ENCODE measurements at places on chromosomes 7 and 10.

- no peak for DNase-seq
These were observed 11.1 kb downstream of the ING3 start for GRCh38 chr7:120961638-120962173.

DNA sequence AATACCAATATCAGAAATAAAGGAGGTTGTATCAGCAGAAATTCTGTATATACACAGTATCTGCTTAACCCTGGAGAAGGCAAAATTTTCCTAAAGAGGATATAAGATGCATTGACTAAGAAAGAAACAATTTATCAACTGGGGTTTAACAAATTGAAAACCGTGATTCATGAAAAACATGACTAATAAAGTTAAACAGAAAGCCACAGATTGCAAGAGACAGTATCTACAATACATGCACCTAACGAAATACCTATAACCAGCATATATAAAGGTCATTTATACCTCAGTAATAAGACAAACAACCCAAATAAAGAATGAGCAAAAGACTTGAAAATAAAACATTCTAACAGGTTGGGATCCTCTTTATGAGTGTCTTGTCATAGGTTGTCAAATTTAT is 101.8 kb downstream of the IQUB start:
- DNase-seq = no peak

- no peak for DNase-seq
These were observed 444.2 kb upstream of the SEMA3D start for GRCh38 chr7:85630904-85631600.

DNA sequence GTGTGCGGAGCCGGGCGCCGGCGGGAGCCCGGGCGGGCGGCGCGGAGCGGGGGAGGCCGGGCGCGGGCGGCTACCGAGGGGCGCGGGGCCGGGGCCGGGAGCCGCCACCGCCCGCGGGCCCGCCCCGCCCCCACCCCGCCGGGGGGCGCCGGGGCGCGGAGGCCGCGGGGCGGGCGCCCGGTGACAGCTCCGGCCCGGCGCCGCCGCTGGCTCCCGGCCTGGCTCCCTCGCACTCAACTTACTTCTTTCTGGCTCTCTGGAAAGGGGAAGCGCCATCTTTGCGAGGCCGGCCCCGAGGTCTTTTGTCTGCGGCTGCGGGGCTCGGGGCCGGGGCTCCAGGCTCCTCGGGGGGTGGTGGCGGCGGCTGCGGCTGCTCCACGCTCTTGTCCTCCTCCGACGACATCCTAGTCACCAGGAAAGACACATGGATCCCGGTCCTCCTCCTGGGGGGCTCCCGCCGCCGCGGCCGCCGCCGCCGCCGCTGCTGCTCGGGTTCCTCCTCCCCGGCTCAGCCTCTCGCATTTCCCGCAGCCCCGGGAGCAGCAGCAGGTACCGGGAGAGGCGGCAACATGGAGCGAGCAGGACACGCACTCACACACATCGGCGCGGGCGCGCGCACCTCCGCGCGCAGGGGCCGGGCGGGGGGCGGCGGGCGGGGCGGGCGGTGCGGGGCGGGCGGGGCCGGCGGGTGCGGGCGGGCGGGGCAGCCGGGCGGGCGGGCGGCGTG is at the start of gene KMT2C:
Gene KMT2C, minus strand, starts transcription at position 620 of the 727 bp plus-strand sequence. Its CDS starts 217 bp downstream, at position 403.
- peak; percentile 78 for DNase-seq

DNA sequence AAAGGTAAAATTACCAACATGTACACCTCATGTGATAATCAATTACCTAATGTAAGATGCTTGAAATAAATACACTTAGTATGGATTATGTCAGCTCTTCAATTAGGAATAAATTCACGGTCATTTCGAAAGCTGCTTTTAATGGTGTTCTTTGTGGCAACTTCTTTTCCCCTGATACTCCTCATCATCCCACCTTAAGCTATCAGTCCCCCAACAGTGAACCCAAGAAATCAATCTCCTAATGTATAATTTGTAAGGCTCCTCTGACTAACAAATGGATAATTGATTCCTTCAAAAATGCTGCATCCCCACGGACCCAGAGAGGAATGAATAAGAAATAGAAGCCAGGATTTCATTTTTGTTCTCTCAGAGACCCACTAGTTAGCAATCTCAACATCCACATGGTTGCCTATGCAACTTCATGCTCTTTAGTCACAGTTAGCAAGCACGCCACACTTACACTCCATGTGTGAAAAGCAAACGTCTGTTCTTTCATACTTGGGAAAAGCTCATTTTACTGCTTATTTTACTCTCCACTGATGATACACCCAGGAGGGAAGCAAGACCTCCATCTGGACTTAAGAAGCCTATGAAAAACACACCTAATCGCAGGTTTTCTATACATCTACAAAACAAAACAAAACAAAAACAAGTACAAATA is 70.1 kb downstream of the VPS41 start:
- DNase-seq = no peak

DNA sequence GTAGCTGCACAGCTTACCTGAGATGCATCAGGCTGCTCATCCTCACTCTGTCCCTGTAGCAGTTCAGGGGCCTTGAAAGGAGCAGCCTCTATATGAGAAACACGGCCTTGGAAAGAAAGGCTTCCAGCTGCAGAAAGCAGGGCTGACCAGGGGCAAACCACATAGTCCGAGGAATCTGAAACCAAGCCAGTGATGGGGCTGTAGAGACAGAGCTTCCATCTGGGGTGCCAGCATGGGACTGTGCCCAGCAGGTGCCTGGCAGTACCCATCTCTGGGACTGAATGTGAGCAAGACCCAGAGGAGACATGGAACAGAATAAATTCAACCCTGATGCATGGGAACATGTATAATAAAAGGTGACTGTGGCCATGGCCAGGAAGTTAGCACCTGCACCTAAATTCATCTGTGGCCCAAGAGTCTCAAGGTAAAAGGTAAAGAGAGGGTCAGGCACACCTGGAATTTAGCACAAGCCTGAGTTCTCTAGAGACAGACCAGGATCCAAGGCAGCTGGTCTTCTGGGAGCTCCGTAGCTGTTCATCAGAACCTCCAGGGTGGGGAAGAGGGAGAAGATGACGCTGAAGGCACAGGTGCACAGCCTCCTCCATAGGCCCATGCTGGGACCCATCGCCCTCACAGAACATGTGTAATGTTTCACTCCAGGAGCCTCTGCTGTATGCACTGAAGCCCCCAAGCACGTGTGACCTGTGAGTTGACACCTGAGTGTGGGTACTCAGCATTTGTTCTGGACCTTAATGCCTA is 25.3 kb downstream of the FRMPD2 start:
- DNase-seq = peak; percentile 30

DNA sequence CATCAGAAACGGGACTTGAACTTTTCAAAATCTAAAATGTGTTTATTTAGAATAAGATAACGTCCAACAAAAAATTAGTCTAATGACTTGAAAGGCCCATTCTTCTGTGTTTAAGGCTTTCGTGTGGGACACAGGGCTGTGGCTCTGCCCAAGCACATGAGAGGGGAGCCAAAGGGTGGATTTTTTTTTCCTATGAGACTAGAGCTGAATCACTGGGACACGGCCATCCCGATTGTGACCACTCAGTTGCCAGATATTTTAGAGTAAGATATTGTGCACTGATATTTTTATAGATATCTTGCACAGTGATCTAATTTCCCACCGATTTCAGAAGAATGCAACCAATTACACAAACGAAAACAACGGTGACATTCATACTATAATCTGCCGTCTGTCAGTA is 99.9 kb downstream of the ANK3 start:
- no peak for DNase-seq

GRCh38 chr7:146150153-146150552 is 33.6 kb downstream of the CNTNAP2 start:
- no peak for DNase-seq

DNA sequence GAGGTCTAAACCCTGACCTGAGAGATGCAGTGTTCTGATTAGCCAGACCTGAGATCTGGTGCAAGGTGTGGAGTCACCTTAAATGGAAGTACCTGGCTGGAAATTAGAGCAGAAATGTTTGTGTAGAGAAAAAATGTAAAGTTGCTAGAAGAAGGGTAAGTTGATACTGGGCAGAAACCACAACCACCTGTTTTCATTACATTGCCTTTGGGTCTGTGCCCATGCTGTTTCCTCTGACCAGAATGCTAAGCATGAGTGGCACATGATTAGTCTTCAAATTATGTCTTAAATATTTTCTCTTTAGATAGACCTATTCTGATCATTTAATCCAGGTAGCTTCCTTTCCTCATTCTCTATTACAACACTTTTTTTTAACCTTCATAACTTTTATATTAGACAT is 69.0 kb downstream of the CASD1 start:
- DNase-seq = no peak

DNA sequence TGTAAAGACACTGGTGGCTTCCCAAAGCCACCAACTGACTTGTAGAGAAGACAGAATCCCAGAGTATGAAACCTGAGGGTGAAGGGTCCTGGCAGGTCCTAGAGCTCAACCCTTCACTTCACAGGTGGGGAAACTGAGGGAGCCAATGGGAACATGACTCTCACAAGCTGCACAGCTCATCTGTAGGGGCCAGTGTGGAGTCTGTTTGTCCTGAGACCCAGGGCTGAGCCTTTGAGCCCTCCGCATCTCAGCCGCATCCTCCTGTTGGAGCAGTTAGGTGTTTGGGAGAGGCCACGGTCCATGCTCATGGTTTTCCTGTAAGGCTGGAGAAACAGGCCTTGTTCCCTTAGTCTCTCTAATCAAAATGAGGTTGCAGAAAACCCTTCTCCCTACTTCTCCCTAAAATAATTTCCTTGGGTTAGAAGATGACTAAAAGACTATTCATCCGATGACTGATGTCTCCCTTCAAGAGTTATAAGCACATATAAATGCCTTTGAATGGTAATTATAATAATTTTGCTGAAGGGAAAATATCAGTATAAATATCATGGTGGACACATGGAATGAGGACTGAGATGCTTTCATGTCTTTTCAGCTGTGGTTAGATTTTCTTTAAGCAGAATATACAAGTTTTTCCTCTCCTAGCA is 10.3 kb downstream of the HTRA1 start:
- peak; percentile 17 for DNase-seq

GRCh38 chr10:66472156-66472555 is 453.7 kb upstream of the LRRTM3 start:
- DNase-seq = no peak

DNA sequence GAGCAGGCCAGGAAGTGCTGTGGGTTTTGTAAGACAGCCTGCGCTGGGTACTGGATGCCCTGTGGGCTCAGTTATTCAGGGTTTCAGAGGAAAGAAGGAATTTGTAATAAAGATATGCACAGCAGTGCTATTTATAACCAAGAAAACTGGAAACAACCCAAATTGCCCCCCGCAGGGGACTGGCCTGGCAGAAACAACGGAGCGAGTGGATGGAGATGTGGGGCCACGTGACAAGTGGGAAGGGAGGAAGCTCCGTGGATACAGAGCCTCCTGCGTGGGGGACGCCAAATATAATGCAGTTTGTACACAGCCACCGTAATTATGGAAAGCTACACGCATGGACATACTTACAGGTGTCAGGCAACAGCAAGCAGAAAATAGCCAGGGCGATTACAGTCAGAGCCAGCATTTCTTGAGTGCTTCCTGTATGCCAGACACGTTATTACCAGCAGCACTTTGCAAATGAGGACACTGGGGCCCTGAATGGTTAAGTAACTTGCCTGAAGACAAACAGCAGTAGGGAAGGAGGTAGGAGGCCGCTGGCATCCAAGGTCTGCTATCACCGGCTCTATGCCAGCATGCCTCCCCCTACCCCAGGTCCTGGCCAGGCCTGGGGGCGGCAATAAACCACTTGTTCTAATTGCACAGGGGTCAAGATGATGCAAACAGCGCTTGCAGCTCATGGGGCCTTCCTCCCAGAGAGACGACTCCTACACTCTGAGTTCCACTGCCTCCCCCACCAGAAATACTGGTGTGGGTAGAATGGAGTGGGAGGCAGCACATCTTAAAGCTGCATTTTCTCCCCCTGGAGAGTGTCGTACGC is 8.7 kb upstream of the CAMK2B start:
- DNase-seq = no peak

- peak; percentile 70 for DNase-seq
These were observed 131.2 kb downstream of the TACC2 start for GRCh38 chr10:122120008-122120744.

- no peak for DNase-seq
These were observed 23.4 kb upstream of the MGAM2 start for GRCh38 chr7:142088022-142088714.

DNA sequence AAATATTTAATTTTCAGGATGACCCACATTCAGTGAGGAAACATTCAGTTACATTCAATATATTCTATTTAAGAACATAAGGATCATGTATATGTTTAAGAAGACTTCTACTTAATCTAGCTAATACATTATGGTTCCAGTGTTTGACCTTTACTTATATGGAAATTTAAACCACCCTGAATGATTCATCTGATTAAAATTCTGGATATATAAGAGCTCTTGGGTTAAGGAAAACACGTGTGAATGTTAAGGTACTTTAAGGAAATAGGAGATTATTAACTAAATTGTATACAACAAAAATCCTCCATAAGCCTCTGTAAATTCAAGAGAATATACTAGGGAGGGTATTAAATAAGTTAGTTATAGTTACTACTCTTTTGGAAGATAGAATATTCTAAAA is 40.9 kb downstream of the HDAC9 start:
- no peak for DNase-seq

- DNase-seq = no peak
These were observed 33.0 kb downstream of the WDR37 start for GRCh38 chr10:1089017-1089689.

DNA sequence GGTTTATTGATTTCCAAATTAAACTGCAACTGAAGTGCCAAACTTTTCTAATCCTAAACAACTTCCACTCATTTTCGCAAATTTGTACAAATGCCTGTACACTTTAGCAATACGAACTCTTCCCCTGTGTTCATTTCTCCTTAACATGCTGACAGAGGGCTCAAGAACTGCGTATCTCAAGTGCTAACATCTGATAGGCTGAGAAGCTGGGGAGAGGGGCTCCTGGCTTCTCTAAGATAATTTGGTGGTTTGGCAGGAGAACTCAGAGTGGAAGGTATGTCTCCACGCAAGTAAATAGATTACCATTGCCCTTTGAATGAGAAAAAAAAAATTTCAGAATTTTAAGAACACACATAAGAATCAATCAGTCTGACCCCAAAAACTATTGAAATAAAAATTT is 53.3 kb upstream of the ANLN start:
- no peak for DNase-seq

GRCh38 chr7:8433477-8434289 is at the start of gene NXPH1:
NXPH1 (plus strand) TSS chr7:8433609.
- DNase-seq = peak; percentile 90

DNA sequence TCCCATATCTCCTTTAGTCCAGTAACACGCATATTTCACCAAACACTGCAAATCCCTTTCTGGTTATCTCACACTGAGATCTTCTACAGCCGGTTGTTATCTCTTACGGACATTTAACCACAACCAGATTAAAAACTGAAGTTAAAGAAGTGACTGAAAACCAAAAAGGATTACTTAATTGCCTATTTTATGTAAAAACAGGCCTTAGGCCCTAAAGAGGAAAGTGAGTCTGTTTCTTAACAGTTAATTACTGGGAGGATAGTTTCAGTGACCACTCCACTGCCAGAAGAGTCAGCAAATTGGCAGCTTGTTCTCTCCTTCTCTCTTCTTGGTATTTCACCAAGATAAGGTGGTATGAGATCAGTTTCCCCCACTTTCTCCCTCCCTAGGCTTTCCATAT is 161.9 kb upstream of the MEOX2 start:
- no peak for DNase-seq

Measured in endodermal cell (in vitro differentiated cells).